CD8-positive, alpha-beta memory T cell (primary cell): ENCODE measurements at places on chromosomes 16 and 17. TPM values are rescaled to one million over a fixed set of nuclear protein-coding genes. Genes with fewer than 3 reads are reported as not detected.

GRCh38 chr16:12413393-12413792 lies 390.3 kb downstream of the CPPED1 start:
- DNase-seq, result no peak

GRCh38 chr17:16150251-16150856 lies 65.0 kb downstream of the NCOR1 start:
- no peak for DNase-seq

DNA sequence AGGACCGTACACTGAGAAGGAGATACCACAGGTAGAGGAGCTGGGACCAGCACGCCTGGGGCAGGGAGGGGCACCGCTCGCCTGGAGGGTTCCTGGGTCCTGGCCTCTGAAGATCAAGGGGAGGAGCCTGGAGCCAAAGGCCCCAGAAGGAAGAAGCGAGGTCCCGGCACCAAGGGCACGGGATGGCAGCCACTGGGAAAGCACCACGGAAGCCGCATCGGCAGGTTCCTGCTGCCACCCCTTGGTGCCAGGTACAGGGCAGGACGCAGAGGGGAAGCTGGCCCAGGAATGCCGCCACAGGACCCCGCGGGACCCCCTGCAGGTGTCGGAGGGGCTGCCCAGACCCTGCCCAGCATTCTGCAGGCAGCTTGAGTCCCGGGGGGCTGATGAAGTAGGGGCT lies 42.5 kb upstream of the CBFA2T3 start:
- no peak for DNase-seq

DNA sequence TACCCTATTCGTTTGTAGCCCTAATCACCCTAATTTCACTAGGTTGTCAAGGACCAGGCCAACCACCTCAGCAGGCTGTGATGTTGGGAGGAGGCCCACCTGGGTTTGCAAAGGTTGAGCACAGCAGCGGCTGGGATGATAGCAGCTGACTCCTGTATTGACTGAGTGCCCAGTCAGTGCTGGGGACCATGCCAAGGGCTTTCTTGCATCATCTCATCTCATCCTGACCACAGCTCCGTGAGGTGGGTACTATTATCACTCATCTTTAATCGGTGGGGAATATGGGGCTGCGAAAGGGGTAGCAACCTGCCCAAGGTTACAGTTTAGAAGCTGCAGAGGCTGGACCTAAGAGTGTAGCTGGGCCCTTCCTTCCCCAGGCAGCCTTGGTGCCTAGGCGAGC lies 11.7 kb downstream of the ATPAF2 start:
- DNase-seq, result no peak

The NPIPA3 gene
- 1.8 TPM for total RNA-seq

GRCh38 chr16:27370318-27370717 lies 31.7 kb upstream of the IL21R start:
- no peak for DNase-seq

The RNF157 gene
- 13.9 TPM for total RNA-seq

DNA sequence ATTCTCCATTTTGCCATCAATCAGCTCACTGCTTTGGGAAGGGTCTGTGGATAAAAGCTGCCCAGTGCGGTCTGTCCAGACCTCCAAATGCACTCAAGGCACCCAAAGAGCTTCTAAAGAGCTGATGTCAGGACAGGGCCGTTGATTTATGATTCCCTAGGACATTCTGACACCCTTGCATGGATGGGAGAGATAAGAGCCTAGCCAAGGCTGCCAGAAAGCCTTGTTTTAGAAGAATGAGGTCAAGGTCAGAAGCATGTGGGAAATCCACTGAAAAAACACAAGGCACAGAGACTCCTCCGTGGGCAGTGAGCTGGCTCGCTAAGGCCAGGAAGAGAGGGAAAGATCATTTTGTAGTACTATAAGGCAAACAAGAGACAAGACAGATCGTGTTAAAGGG lies 214.0 kb downstream of the CDH11 start:
- DNase-seq, result no peak

GRCh38 chr16:87979352-87979751 lies 28.1 kb downstream of the BANP start:
- DNase-seq, result no peak

The TBX6 gene
- 0.71 TPM for total RNA-seq

DNA sequence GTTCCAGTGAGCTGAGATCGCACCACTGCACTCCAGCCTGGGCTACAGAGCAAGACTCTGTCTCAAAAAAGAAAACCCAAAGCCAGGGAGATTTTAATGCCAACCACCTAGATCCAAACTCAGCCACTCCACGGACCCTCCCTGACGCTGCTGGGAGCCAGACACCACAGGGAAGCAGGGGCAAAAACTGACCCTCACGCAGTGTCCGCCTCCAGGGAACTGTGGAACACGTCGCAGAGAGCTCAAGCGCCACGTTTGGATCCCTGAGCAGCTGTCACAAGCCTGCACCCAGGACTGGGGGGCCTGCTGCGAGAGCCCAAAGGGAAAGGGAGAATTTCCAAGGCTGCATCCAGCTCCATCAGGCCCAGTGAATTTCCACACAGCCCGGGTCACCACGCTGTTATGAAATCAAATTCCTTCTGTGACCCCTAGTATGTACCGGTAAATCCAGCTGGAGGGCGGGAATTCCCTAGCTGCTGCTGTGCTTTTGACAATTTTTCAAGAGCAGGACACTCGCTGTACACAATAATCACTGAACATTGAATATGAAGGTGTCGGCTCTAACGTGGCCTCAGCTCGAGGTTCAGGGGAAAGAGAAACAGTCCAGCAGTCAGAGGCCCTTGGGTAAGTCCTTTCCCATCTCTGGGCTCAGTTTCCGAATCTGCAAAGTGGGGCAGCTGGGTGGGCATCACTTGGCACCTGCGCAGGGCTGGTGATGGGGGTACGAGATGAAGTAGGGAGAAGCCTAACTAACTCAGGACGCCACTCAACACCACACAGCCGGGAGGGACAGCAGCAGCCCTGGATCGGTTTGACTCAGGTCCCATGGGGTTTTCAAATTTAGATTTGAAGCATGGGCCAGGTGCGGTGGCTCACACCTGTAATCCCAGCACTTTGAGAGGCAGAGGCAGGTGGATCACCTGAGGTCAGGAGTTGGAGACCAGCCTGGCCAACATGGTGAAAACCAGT lies 8.6 kb downstream of the CARHSP1 start:
- DNase-seq, result no peak

The KRTAP4-3 gene
- total RNA-seq, result not detected

DNA sequence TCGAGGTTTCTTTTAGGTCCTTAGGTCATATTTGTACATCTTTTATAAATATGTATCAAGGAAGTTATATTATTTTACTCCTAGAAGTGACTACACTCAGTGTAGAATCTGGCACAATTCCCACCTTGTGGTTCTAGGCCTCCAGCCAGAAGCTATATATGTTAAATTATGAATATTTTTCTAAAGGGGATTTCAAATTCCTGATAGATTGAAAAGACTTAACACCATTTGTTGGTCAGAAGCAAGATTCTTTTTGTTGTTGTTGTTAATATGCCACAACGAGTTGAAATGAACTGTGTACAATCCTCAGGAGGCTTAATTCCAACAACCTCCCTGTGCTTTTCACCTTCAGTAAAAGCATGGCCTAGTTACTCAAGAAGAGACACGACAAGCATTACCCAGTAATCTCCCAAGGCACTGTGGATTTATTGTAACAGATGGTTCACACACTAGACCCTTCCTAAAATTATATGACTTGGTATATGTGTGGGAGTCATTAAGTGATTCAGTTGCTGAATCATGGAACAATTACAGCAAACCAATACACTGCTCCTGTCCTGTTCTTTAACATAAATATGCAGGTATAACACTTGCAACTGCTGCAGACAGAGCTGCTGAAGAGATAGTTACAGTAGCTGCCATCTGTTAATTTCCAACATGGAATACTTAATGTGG lies 964.4 kb upstream of the GOT2 start:
- no peak for DNase-seq

The SRL gene
- not detected for total RNA-seq

DNA sequence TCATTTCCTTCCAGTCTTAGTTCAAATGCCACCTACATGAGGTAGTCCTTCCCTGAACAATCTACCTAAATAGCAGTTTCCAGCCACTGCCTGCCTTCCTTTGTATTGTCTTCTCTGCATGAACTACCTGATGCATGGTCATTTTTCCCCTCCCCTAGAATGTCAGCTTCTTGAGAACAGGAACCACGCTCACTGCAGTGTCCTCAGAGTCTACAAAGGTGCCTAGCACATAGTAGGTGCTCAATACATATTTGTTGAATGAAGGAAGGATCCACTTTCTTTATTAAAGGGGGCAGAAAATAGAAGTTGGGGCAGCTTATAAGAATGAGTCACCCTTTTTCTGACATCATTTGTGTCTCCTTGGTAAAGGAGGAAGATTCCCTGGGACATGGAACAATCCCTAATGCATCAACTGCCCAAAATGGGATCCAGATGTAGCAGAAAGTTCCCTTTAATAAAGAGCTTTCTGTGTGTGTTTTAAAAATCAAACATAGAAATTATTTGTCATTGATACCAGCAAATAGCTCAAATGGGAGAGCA lies 4.4 kb upstream of the CYLD start:
- DNase-seq, result no peak

DNA sequence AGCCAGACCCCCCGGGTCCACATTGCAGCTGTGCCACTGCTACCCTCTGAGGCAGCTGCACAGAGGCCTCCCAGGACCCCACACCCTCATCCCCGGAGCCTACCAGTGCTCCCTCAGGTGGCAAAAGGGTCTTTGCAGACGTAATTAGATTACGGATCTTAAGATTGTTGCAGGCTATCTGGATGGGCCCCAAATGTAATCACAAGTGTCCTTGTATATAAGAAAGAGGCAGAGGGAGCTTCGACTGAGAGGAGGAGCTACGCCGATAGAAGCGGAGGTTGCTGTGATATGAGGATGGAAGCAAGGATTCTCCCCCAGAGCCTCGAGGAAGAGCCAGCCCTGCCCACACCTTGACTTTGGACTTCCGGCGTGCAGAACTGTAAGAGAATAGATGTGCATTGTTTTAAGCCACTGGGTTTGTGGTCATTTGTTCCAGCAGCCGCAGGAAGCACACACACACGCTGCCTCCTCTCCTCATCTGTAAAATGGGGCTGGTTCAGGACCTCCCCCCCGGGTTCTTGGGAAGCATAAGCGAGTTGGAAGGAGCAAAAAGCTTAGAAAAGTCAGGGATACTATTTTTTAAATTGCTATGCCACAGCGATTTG lies 10.5 kb upstream of the RAI1 start:
- no peak for DNase-seq

The ARHGAP44 gene
- total RNA-seq, result not detected

The STAC2 gene
- total RNA-seq, result not detected

The CCL14 gene
- not detected for total RNA-seq

The SLFN14 gene
- 0.15 TPM for total RNA-seq

DNA sequence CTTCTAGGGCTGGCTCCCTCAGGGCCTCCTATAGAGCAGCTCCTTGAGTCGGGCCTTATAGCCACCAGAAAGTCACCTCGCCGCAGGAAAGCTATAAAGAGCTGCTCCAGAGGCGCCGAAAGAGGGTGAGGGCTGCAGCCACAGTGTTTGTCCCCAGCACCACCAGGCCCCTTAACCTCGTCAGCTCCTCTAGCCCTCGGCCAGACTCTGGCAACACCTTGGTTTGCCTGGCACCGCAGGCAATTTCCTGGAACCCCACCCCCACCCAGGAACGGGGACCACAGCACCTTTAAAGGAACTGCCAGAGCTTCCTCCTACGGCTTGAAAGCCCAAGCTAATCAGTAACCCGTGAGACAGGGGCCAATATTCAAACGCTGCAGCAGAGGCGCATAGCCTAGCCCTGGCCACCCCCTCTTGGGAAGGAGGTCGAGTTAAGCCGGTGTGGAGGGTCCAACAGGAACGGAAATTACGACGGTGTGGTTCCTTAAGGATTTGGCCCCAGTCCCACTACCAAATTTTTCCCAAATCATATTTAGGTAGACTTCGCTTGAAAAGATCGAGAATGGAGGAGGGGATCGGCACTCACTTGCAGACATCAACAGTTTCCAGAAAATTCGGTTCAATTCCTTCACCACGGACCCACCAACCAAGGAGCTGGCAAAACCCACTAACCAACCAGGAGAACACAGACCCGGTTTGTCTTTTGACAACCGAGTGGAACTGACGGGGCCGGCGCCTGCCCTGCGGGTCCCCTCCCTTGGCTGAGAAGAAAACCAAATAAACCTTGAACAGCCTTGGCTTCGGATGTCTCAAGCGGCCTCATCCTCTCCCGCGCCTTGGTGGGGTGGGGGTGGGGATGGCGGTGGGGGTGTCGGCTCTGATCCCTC lies 3.0 kb downstream of the HOXB6 start:
- no peak for DNase-seq

DNA sequence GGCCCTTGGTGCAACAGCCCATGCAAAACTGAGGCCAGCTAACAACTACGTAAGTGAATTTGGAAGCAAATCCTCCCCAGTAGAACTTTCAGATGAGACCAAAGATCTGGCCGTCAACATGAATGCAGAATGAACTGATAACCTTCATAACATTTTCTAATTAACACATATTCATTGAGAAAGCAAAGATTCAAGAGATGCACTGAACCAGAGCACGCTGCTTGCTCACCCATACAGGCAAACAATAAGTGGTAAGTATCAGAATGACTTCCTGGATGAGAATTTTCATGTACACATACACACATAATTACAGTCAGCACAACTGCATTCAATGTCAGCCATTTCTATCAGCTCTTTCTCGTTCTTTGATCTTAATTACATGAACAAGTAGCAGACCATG lies 30.6 kb downstream of the XYLT1 start:
- DNase-seq, result no peak

GRCh38 chr17:42553161-42553818 lies 567 bp downstream of the HSD17B1 start:
- DNase-seq, result no peak

- no peak for DNase-seq
These were observed 214.9 kb downstream of the STX8 start for GRCh38 chr17:9360677-9361081.

The KRT39 gene
- not detected for total RNA-seq

The PRSS22 gene
- total RNA-seq, result not detected

The SLC6A4 gene
- total RNA-seq, result not detected

- DNase-seq, result no peak
These were observed 47.0 kb upstream of the FBXO47 start for GRCh38 chr17:39014044-39014794.

GRCh38 chr17:58531661-58532554 lies 17.5 kb upstream of the MTMR4 start:
- DNase-seq, result peak; percentile 64

DNA sequence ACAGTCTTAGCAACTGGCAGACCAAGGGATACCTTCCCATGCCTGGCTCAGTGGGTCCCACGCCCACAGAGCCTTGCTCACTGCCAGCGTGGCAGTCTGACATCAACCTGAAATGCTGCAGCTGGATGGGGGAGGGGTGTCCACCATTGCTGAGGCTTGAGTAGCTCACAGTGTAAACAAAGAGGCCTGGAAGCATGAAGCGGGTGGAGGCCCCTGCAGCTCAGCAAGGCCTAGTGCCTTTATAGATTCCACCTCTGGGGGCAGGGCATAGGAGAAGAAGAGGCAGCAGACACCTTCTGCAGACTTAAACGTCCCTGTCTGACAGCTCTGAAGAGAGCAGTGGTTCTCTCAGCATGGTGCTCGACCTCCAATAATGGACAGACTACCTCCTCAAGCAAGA lies 263.2 kb downstream of the KIF2B start:
- no peak for DNase-seq

DNA sequence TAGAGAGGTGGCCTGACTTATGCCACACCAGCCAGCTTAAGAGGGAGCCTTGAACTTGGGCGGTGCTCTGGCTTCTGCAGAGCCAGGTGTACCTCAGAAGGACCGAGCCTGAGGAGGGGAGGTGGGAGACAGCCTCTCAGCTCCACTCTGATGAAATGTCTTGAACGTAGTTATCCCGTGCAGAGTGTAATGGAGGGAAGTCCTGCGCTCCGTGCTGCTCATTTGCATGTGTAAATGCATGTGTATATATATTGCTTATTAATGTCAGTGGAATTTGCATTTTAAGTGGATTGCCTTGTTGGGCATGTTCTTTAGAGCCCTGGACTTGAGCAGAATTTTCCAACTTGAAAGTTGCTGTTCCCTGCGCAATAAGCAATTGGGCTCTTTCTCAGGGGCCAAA lies 264.9 kb upstream of the SDK2 start:
- DNase-seq, result no peak
